ENCODE measurements at places on chromosomes 13 and 19.
A peak's percentile ranks its signal among the peaks of the same experiment; 100 is the strongest.

DNA sequence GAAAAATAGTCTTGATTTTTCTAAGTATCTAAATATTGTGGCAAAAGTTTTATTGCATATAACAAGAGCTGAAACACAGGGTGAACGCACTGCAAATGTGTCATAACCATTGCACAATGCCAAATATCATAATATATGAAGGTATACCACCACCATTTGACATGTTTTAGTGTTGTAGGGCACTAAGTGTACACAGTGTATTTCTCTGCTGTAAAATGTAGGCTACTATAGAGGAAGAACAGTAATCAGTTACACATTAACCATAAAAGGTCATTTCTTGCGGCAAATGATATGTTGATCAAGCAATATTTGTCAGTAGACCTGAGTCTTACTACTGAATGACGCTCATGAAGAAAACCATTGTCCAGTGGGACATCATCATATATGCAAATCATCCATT lies 18.3 kb upstream of the KLF5 start:
- DNase-seq = no peak

DNA sequence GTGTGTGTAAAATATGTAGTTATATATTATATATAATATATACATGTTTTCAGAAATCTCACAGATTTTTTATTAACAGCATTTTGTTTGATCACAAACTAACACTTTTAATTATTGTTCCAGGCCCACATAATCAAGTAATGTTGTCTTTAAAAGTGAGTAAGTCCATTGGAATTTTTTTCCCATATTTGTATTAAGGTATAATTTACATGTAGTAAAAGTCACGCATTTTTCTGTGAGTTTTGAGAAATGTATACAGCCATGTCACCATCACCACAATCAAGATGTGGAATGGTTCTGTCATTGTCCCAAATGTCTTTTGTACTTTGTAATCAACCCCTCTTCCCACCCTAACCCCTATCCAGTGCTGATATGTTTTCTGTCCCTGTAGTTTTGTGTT lies 120.0 kb upstream of the RFC3 start:
- DNase-seq = no peak

GRCh38 chr13:60175571-60175970 lies 11.8 kb upstream of the DIAPH3 start:
- no peak for DNase-seq

DNA sequence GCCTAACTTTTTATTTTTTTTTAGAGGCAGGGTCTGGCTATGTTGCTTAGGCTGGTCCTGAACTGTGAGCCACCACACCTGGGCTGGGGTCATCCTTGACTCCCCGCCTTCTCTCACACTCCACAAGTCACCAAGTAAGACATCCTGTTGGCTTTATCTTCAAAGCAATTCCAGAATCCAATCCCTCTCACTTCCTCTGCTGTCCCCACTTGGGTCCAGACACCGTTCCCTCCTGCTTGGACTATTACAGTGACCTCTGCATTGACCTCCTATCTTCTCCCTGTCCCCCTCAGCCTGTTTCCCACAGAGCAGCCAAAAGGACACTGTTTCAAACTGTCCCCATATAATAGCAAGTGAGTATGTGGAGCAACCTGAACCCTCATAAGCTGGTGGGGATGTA lies 4.7 kb upstream of the GNG8 start:
- DNase-seq = no peak

- DNase-seq = no peak
Measured at GRCh38 chr13:23871616-23872220, 17.5 kb downstream of the MIPEP start.

DNA sequence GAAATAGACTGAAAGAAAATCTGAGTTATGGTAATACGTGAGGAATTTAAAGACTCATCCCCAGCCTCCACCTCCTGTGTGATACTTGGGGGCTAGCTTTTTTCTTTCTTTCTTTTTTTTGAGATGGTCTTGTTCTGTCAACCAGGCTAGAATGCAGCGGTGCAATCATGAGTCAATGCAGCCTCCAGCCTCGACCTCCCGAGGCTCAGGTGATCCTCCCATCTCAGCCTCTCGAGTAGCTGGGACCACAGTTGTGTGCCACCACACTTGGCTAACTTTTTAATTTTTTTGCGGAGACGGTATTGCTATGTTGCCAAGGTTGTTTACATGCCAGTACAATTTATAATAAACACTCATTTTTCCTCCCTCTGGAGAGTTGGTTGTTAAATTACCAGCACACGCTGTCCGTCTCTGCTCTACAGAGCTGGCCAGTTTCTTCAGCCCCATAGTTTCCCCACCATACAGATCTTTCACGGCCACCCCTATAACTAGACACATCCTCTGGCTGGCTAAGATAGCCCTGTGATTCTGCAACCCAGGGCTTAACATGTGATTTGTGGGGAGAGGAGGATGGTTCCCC lies 4.8 kb downstream of the TNFSF9 start:
- no peak for DNase-seq

GRCh38 chr19:12696366-12697335 lies at the start of gene FBXW9:
Gene FBXW9 (minus strand): TSS chr19:12696631. CDS start chr19:12696581, 50 bp downstream.
- DNase-seq = peak; percentile 98

GRCh38 chr13:30116379-30116778 lies 191.0 kb downstream of the KATNAL1 start:
- no peak for DNase-seq

GRCh38 chr13:48750588-48751383 lies 97.1 kb downstream of the CYSLTR2 start:
- no peak for DNase-seq

DNA sequence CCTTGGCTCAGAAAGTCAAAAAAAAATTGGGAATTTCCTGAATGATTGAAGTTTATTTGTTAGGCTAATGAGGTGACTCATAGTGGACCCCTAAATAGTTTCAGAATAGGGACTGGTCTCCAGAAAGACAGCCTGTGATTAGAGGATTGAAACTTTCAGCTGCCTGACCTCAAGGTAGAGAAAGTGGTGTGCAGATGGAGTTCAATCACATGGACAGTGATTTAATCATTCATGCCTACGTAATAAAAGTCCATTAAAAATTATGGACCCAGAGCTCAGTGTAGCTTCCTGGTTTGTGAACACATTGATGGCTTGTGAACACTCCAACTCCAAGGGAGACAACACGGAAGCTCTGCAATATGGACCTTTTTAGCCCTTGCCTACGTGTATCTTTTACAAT lies 533.2 kb upstream of the PCDH9 start:
- no peak for DNase-seq

GRCh38 chr19:55321466-55322137 lies 3.5 kb downstream of the TMEM150B start:
- DNase-seq = no peak

DNA sequence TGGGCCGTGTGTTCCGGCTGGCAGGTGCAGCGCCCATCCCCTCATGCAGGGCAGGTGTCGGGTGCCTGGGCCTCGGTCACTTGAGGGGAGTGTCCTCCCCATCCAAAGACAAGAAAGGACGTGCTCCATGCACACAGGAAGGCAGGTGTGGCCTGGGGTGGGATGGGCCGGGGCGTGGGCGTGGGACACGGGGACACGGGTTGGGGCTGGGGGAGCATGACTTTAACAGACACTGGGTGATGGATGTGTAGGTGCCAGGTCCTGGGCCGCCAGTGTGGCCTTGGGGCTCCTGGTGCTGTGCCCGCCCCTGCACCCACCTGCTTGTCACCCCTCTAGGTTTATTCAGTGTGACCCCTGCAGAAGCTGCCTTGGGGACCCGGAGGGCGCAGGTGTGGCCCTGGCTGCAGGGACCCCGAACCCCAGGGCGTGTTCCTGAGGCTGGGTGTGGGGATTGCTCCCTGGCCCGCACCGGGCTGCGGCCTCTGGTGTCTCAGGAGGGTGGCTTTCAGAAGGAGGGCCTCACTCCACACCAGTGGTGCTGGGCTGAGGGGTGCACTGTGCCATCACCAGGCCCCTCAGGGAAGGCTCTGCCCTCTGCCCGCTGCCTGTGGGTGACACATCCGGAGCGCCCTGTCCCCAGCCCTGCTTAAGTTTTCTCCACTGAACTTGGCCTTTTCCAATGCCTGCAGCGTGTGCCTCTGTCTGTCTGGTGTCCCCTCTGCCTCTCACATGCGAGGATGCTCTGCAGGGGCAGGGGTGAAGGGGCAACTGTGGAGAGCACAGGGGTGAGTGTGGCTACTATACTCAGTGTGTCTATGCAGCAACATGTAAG lies 5.2 kb downstream of the TMEM255B start:
- DNase-seq = no peak

DNA sequence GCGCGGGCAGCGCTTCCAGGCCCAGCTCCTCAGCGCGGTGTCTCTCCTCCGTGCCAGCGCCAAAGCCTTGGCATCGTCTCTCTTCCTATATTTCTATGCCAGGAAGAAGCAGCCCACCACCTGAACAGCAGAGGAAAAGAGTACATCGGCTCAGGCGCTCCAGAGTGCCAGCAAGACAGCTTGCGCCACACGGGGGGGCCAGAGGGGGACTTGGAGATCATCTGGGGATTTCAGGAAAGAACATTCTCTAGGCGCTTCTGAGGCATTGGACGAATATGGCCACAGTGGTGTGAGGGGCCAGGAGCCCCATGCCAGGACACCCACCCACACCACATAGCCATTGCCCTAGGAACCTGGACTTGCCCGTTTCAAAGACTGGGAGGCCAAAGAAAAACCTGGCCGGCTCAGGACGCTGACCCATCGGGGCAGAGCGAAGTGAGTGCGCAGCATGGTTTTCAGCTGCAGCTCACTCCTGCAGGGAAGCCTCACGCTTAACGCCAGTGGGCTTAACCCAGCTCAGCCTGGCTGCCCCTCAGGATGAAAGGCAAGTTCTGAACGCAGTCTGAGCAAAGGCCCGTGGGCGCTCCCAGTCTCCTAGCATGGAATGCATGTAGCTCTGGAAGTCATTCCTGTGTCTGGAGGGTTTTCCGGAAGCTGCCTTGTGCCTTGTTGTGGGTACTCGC lies 62.1 kb downstream of the GGACT start:
- no peak for DNase-seq

DNA sequence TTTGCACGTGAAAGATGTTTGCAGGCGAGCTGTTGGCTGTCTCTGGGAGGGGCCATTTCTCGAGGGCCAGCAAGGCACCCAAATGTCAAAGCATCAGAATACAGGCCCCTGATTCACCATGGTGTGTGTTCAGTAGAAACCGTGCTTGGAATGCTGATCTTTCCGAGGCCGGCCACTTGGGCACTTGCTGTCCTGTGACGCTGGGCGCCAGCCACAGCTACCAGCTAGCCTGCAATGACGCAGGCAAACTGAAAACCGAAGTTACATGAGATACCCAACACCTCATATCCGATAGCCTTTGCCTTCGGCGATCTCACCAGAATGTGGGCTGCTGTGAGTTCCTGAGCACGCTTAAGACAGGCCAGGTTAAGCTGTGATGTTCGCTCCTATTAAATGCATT lies 12.0 kb downstream of the THOP1 start:
- no peak for DNase-seq

GRCh38 chr19:46717034-46717715 lies at the start of gene PRKD2:
Gene PRKD2 (minus strand): TSS chr19:46717114. CDS start chr19:46716370, 744 bp downstream.
- DNase-seq = peak; percentile 80

DNA sequence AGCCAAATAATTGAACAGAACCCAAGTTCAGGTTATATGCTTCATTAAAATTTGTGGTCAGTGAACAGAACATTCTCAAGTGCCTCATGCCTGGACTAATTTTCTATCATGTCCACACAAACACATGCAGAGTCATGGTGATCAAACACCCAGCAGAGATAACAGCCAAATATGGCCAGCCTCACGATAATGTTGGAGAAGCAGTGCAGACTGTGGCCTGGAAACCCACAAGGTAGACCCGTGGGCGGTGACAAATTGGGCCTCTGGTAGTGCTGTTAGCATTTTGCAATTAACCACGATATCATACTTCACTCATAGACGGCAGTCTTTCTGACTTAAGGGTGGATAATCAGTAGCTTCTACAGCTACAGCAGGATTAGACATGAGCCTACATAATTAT lies 35.0 kb upstream of the VWA8 start:
- no peak for DNase-seq

DNA sequence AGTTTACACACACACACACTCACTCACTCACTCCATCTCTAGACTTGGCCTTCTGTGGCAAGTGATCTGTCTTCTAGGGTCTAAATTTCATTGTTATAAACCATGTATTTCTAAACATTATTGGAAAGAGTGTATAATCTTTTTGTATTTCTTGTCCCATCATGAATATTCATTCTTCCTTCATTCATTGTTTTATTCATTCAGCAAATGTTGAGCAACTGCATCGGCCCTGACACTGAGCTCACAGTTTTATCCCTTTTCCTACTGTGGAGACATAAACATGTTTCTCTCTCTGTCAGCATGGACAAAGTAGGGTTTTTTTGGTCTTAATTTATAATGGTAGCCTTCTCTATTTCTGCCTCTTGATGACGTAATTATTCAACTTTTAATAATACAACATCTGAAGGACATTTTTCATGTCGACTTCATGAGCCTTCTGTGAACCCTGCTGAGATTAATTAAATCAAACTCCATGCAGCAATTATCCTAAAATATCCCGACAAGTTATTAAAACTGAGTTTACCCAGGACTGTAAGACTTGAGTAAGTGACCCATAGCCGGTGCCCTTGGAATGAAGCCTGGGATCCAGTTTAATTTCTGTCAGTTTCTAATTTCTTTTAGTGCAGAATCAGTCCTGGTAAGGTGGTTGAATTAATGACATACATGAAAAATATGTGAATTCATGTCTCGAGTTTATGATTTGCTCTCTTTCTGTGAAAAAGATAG lies 7.3 kb downstream of the SPATA13 start:
- no peak for DNase-seq

DNA sequence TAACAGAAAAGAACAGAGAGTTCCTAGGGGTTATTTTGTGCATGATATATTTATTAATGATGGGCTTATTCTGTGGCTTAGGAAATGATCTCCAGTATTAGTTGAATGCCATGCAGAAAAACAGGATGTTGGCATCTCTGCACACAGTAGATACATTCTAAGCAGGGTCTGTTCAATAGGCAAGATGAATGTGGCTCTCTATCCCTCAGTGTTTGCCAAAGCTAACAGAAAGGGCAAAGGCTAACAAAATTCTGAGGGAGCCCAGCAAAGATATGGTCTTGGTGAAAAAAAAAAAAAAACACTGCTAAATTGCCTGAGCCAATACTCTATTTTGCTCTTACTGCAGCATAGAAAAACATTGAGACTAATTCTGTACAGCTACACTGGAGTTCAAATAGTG lies 1095.8 kb downstream of the UQCRFS1 start:
- no peak for DNase-seq

DNA sequence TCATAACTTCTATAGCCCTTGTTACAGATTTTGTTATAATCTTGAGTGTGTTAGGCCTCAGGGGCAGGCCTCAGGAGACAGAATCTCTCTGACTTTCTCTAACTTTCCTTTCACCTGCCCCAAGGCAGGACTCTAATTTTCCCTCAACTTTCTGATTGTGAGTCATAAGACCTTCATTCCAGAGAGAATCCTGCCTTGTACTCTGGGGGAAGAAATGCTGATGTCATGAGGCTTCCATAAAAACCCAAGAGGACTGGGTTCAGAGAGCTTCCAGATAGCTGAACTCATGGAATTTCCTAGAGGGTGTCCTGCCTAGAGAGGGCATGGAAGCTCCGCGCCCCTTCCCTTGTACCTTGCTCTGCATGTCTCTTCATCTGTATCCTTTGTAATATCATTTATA lies 5.3 kb upstream of the KBTBD6 start:
- DNase-seq = no peak

Data from T follicular helper cell (primary cell).